A172 (cell line): ENCODE measurements at places on chromosomes 12 and 14. TPM values are rescaled to one million over a fixed set of nuclear protein-coding genes. Genes with fewer than 3 reads are reported as not detected.

Gene AQP2
- not detected in 2 replicates for total RNA-seq

Gene CMA1
- total RNA-seq = not detected in 2 replicates

Gene SCN8A
- 1.8 and 2.4 TPM in 2 replicates for total RNA-seq

Gene RAB2B
- total RNA-seq = 9.2 and 9.4 TPM in 2 replicates

Gene MGAT4C
- 0.05 TPM in 1 of 2 replicates, not detected in the other for total RNA-seq

- DNase-seq = no peak
Observed at GRCh38 chr12:101608301-101609133, 13.7 kb downstream of the MYBPC1 start.

- DNase-seq = no peak
Observed at GRCh38 chr12:79415746-79416435, 274.9 kb downstream of the PAWR start.

DNA sequence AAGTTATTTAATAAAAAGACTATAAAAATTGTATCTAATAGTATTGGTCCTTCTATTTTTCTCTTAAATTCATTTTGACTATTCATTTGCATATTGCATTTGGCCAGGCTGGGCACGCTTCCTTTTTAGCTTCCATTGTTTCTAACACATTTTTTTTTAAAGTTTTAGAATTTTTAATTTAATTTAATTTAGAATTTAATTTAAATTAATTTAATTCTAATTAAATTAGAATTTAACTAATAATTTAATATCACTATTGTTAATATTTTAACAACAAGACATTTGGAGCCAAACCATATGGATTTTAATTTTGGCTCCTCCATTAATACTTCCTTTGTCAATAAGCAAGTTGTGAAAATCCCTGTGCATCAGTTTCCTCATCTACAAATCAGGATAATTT lies 856.9 kb upstream of the SEL1L start:
- DNase-seq = no peak

GRCh38 chr12:40691913-40692764 lies at the start of gene CNTN1:
CNTN1 (plus strand) TSS chr12:40692439.
- DNase-seq = no peak

- no peak for DNase-seq
Observed at GRCh38 chr12:21615431-21615830, 10.8 kb upstream of the GYS2 start.

DNA sequence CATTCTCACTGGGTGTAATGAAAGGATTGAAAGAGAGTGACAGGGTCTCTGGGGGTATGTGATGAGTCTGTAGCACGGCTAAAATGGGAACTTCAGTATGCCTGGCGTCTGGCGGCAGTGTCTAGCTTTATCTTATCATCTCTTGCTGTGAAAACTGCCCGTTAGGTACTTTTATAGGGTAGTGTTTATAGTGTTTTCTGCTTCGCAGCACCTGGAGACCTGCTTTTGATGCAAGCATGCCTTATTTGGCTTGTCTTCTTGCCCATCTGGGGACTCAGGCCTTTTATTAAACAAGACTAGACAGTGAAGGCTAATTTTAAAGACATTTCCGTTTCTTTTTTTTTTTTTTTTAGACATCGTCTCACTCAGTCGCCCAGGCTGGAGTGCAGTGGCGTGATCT lies 36.3 kb upstream of the ALDH2 start:
- DNase-seq = no peak

DNA sequence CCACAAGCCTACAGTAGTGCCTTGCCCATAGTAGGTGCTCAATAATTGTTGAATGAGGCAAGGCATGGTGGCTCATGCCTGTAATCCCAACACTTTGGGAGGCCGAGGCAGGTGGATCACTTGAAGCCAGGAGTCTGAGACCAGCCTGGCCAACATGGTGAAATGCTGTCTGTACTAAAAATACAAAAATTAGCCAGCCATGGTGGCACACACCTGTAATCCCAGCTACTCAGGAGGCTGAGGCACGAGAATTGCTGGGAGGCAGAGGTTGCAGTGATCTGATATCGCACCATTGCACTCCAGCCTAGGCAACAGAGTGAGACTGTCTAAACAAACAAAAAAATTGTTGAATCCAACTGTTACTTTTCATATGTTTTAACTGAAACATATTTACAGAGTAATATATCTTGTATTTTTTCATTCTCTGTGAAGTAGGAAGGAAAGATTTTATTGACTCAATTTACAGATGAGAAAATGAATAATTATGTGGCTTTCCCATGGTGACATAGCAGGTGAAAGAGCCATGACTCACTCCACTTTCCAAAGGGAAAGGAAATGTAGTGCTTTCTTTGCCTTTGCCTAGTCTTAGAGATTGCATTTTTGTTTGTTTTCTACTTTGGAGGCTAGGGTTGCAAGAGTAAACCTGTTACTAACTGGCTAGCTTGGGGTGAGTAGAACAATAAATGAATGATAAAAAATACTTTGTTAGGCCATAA lies 95.4 kb upstream of the SLC38A4 start:
- peak; percentile 80 for DNase-seq
